ENCODE measurements at places on chromosomes 2 and 18. TPM values are rescaled to one million over a fixed set of nuclear protein-coding genes. Genes with fewer than 3 reads are reported as not detected.

The CDH2 gene
- polyA plus RNA-seq = 75.6 TPM

The ZSWIM2 gene
- polyA plus RNA-seq = not detected

The GKN1 gene
- polyA plus RNA-seq = not detected

The MAPRE3 gene
- polyA plus RNA-seq = 85.1 TPM

The SKA1 gene
- 0.14 TPM for polyA plus RNA-seq

The GPR75 gene
- 0.84 TPM for polyA plus RNA-seq

The CIB4 gene
- not detected for polyA plus RNA-seq

The AGPS gene
- polyA plus RNA-seq = 4.7 TPM

The RBKS gene
- 3.4 TPM for polyA plus RNA-seq

The AFF3 gene
- polyA plus RNA-seq = 4.0 TPM

The TEKT4 gene
- not detected for polyA plus RNA-seq

The TGFBRAP1 gene
- polyA plus RNA-seq = 3.6 TPM

The CHN1 gene
- 5.3 TPM for polyA plus RNA-seq

The SERPINB12 gene
- polyA plus RNA-seq = not detected

The RAPH1 gene
- 4.2 TPM for polyA plus RNA-seq

The STK16 gene
- 22.2 TPM for polyA plus RNA-seq

The ANKRD30B gene
- not detected for polyA plus RNA-seq

The DDX18 gene
- 14.1 TPM for polyA plus RNA-seq

The OR6B2 gene
- polyA plus RNA-seq = not detected

The EMILIN2 gene
- polyA plus RNA-seq = 3.8 TPM

The SDC1 gene
- polyA plus RNA-seq = 0.23 TPM

The IL36A gene
- polyA plus RNA-seq = not detected

The LRP2 gene
- 0.16 TPM for polyA plus RNA-seq

The GAL3ST2 gene
- polyA plus RNA-seq = 0.09 TPM

The SEH1L gene
- polyA plus RNA-seq = 11.6 TPM

The CFAP221 gene
- 0.63 TPM for polyA plus RNA-seq

The SNED1 gene
- polyA plus RNA-seq = 6.7 TPM

The NT5DC4 gene
- polyA plus RNA-seq = not detected

The DSC3 gene
- 0.16 TPM for polyA plus RNA-seq

The ZNG1B gene
- 24.0 TPM for polyA plus RNA-seq

The CYP26B1 gene
- polyA plus RNA-seq = 7.2 TPM

The METTL21A gene
- polyA plus RNA-seq = 19.1 TPM

The RSAD2 gene
- 3.0 TPM for polyA plus RNA-seq

The PRKAG3 gene
- 0.07 TPM for polyA plus RNA-seq

The RNPEPL1 gene
- 108 TPM for polyA plus RNA-seq

The SOWAHC gene
- polyA plus RNA-seq = 1.5 TPM

The CD8B2 gene
- not detected for polyA plus RNA-seq
